ENCODE measurements at places on chromosomes 1 and 21.

- DNase-seq = no peak
These were observed 72.6 kb downstream of the ST3GAL3 start for GRCh38 chr1:43779805-43780403.

GRCh38 chr21:25518491-25518911 lies 88.8 kb downstream of the MRPL39 start:
- no peak for DNase-seq

GRCh38 chr1:156624814-156625435 lies 5.7 kb downstream of the HAPLN2 start:
- no peak for DNase-seq

DNA sequence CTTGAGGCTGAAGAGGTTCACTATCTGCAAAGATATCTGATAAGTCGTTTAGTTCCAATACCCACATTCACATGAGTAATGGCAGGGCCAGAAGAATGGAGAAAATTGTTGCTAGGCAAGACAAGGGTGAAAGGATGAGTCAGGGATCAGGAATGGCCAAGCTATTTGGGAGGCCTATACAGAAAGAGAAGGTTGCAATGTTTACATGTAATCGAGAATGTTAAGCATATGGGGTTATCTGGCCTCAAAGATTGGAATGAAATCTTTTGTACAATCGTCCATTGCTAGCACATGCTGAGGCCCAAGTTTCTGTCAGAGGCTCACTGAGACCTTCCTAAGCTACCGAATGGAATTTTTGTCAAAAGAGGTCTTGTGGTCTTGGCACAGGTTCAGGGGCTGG lies 299.9 kb upstream of the PLD5 start:
- no peak for DNase-seq

GRCh38 chr21:39553331-39553730 lies 59.4 kb upstream of the B3GALT5 start:
- DNase-seq = no peak

GRCh38 chr21:37744551-37744950 lies 171.7 kb downstream of the KCNJ6 start:
- no peak for DNase-seq

GRCh38 chr21:43924421-43925095 lies 59.5 kb downstream of the AGPAT3 start:
- no peak for DNase-seq

DNA sequence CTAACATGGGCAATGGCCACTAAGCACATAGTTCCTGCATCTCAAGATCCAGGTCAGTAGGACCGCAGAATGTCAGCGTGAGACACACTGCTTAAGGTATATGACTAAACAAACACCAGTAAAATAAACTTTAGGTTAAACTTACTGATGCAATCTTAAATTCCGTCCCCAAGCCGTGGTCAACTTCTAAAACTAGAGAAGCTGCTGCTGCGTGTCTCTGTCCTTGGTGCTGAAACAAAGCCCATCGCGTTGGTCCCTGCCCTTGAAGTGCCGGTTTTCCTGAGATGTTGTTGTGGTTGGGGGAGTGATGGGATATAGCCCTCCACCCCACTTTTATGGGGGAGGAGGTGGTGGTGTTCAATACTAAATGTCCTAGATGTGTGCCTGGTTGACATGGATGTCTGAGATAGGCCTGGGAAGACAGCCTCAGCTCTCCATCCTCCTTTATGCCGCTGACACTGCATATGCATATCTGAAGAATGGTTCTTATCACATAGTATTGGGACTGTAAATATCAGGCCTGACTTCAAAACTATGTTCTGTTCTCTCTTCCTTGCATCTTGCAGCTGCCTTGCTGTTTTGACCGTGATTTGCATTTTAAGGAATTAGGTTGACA lies 72.0 kb upstream of the KCNA3 start:
- peak; percentile 50 for DNase-seq

- DNase-seq = no peak
These were observed 23.2 kb downstream of the GALNT2 start for GRCh38 chr1:230090194-230090711.

- DNase-seq = no peak
These were observed 3.8 kb downstream of the QSOX1 start for GRCh38 chr1:180158149-180159147.

DNA sequence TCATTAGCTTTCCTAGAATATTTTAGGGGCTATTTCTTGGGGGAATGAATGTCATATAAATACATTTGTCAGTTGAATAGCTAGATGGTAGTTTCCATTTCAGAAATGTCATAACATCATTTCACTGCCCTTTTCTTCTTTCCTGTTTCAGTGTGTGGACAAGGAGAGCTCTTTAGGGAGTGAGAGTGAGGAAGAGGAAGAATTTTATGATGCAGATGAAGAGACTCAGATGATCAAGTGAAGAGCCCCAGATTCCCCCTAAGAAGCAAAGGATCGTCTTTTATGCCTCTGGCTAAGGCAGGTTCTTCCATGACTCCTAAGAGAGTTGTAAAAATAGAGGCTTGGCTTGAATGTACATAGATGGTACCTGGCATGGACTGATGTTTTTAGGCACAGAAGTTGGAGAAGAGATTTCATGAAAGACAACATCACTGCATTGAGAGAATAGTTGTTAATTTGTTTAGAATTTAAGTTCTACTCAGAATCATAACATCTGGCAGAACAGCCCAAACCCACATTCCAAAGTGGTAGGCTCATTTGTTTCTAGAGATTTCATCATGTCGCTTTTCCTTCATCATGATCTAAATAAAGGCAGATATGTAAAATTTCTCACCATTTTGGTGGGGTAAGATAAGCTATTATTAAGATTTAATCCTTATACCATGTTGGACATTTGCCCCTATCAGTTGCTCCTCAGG lies 44.2 kb upstream of the MAB21L3 start:
- no peak for DNase-seq

DNA sequence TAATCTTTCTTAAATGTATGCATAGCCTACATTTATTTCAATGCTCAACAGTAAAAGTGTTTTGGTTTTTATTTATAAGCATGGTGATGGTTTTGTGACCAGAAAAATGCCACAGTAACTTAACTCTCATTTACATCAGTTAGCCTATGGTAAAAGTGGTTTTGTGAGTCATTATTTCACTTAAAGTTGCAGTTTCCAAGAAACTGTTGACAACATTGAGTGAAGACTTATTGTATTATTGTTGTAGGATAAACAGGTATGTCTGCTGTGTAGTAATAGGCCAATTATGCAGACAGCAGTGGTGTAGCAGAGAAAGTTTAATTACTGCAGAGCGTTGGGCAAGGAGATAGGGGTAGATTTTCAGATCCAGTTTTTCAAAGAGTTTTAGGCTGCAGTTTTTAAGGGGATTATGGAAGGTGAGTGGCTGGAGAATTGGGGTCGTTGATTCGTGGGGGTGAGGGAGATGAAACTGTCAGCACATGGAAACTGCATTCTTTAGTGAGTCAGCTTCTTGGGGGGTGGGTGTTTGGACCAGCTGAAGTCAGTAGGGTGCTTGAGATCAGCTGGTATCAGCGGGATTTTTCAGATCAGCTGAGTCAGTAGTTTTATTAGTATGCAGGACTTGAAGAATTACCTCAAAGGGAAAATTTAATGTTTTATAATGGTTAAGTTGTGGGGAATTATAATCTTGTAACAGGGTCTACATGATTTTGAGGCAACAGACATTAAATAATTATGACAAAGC lies 168.7 kb upstream of the FMN2 start:
- no peak for DNase-seq

DNA sequence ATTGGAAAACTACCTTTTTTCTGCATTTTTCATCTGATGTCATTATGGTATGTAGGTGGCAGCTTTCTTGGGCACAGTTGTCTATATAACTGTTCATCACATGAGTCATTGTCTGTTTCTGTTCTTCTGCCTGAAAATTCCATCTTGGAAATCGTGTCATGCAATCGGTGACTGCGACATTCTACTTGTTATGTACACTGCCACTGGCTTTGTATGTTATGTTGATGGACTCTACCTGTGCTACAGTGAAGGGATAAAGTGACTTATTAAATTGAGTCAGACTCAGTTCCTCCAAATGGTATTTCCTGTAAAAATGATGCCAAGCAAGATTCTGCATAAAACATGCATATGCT lies 8.6 kb downstream of the SMAP2 start:
- no peak for DNase-seq

DNA sequence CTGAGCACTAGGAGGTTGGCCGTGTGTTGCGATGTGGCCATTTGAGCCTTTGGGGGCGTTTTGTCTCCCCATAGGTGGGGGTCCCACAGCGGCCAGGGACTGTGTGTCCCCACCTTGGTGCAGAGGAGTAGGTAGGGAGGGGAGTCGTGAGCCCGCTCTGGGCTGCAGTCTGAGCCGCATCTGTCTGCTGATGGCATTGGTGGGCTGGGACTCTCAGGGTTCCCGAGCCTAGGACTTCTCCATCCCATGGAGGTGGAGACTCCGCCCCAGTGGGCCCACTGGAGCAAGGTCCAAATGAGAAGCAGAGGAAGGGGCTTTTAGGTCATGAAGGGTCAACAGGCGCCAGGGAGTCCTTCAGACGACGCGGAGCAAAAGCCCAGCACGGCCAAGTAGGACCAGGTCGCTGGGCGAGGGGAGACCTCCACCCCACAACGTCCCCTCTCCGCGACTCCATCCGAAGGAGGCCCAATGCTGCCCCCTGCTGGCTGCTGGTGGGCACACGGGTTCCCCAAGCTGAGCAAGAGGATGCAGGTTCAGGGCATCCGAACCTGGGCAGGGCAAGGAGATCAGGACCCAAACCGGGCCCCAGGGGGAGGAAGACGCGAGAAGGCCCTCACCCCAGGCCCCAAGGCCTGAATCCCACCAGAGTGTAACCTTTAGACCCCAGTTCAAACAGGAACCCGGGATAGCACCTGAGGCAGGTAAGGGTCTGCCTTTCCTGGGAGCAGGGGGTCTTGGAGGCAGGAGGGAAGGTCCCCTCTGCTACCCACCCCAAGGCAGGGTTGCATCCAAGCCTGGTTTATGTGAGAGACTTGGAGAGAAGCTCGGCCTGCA lies 14.9 kb downstream of the TTC34 start:
- peak; percentile 56 for DNase-seq

GRCh38 chr1:205496661-205497060 lies 7.8 kb upstream of the CDK18 start:
- no peak for DNase-seq

- DNase-seq = no peak
These were observed at the start of gene KRTAP12-1 for GRCh38 chr21:44681861-44682579. Gene KRTAP12-1, minus strand, starts transcription at chr21:44682163. Its CDS starts 40 bp downstream, at chr21:44682123.

GRCh38 chr1:103112546-103112945 lies 4.2 kb upstream of the COL11A1 start:
- no peak for DNase-seq

GRCh38 chr1:209268479-209268878 lies 315.0 kb upstream of the CAMK1G start:
- no peak for DNase-seq

DNA sequence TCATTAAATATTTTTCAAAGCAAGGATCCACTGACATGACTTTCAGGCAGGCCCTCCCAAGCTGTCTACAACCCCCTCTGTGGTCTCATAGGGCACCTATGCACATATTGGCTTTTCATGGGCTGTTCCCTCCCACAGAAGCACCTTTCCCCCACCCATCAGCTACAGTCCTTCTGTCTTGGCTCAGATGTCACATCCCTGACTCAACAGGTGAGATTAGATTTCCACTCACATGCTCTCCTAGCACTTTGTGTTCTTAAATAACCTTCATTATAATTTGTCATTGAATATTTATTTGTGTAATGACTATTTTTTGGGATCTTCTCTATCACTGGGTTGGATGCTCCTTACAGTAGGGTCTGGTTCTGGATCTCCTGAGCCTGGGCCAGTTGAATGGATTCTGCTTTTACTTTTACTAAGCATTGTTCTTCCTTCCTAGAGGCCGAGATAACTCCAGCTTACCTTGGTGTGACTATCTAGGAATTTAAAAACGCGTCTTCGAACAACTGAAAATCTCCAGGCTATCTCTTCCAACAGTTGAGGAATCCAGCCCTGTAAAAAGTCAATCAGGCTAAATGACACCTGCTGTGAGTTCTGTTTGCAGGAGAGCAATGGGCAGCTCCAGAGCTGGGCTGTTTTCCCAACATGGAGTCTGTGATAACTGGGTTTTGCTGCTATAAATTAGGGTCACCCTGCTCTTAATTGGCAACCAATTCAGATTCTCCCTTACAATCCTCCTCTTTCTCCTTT lies 16.2 kb downstream of the ROR1 start:
- no peak for DNase-seq

DNA sequence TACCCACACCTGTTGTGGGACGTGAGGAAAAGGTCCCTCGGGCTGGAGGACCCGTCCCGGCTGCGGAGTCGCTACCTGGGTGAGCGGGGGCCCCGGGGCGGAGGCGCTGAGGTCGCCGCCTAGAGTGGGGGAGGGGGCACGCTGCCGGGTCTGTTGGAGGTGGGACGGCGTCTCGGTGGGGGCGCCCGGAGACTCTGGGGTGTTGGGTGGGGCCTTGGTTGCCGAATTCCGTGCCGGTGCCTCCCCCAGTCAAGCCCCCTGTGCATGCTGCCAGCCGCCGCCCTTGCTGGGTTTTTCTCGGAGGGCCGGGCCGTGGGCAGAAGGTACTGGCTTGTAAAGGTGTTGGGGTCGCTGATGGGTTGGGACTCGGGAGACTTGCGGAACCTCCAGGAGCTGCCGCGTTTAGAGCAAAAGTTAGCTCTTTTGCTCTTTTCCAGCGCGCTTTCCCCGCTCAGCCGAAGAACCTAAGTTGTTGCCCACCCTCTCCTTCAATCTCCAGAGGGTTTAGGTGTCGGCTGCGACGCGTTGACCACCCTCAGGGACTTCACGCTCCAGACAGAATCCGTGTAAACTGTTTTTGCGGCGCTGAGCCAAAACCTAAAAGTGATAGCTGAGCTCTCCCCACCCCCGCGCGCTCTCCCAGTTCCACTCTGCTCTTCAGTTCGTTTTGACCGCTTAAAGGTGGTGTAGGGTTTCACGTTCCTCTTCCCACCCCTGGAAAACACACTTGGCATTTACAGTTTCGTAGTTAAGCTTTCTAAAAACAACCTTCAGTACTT lies at the start of gene MPC2:
Gene MPC2 (minus strand): TSS at position 143 of the 779 bp plus-strand sequence. CDS start 1,231 bp downstream, outside the sequence.
- DNase-seq = peak; percentile 69

DNA sequence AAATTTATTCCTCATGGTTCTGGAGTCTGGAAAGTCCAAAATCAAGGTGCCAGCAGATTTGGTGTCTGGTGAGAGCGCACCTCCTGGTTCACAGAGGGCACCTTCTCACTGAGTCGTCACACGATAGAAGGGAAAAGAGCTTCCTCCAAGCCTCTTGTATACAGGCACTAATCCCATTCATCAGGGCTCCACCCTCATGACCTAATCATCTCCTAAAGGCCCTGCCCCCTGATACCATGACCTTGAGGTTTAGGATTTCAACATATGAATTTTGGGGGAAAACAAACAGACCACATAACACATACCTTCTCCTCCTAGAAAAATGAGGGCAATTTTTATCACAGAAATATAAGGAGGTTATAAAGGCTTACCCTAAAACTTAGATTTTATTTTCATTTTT lies 88.0 kb upstream of the NFIA start:
- DNase-seq = no peak

GRCh38 chr1:159266832-159267231 lies 35.3 kb upstream of the FCER1A start:
- DNase-seq = no peak

DNA sequence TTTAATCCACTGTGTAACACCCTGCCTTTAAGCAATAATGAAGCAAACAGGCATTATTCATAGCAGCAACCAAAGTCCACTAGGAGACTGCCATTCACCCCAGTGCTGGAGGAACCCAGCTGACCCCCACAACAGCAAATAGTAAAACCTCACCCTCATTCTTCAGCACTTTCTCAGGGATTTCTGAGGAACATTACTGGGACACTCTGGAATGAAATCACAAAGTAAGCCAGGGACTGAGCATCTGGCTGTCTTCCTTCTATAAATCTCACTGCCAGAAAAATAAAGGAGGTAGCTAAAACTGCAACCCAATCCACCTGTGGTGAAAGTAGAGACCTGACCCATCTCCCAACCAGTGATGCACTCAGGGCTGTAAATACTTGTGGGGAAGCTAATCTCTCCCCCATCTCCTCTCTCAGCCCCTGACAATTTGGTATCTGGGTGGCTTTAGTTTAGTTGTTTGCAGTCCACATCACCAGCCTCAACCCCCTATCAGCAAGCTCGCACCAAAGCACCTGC lies 47.1 kb downstream of the COL6A1 start:
- DNase-seq = no peak

Measured in stimulated activated naive CD4-positive, alpha-beta T cell treated with Interleukin-2 at 50 U/mL for 16 hours (primary cell).